ENCODE measurements at places on chromosomes 3 and 15.
A peak's percentile ranks its signal among the peaks of the same experiment; 100 is the strongest.

GRCh38 chr15:58627701-58628100 lies 121.8 kb downstream of the ADAM10 start:
- DNase-seq, result no peak

DNA sequence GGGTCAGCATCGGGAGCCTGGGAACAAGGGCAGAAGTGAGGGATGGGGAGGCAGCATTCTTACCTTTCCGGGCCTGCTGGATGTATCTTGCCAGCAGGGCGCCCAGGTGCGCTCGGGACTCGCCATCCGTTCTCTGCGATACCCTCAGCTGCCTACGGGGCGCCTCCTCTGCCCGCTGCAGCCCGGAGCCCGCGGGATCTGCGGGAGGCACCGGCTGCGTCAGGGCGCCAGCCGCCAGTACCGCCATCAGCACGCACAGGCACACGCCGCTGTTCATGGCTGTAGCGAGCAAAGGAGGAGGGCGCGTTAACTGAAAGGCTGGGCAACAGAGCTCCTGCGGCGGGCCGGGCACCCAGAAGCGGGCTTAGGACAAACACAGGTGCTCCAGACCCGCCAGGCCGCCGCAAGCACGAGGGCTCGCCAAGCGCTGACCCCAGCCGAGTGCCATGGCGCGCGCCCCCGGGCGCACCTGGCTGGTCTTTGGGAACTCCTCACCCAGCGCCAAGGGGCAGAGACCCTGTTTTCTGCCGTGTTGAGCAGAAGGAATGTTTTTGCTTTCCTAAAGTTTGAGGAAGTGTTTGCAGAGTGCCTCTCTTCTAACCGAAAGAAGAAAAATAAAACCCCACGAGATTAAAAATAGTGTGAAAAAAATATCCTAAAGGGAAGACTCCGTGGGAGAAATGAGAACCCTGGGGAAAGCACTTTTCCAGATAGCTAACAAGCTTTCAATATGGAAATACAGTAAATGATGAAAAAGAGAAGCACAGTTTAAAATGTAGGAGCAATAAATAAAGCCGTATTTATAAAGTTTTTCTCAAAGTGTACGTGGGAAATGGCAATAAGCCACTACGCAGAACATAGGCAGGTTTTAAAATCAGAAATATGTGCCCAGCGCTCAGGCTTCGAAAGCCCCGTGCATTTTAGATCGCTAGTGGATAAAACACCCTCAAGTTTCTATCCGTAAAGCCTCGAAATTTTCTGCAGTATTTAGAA lies 2.3 kb downstream of the CCK start:
- no peak for DNase-seq

DNA sequence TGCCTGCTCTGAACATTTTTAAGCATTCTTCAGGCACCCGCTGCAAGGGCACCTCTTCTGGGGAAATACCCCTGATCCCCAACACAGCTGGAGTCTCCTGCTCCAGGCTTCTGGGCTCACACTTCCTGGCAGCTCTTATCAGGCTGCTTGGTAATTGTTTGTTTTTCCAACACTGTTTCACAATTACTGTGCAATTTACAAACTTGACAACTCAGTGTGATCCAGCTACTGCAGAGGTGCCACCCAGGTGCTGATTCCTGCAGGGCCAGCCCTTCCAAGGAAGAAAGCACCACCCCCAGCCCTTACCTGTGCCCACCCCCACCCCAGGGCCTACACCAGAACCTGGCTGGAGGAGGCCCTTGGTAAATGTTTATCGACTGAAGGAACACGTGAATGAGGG lies 66.5 kb downstream of the MAGEF1 start:
- no peak for DNase-seq

GRCh38 chr3:45753095-45753494 lies 43.2 kb downstream of the SLC6A20 start:
- no peak for DNase-seq

GRCh38 chr15:35439291-35439690 lies 106.7 kb downstream of the DPH6 start:
- peak; percentile 96 for DNase-seq

DNA sequence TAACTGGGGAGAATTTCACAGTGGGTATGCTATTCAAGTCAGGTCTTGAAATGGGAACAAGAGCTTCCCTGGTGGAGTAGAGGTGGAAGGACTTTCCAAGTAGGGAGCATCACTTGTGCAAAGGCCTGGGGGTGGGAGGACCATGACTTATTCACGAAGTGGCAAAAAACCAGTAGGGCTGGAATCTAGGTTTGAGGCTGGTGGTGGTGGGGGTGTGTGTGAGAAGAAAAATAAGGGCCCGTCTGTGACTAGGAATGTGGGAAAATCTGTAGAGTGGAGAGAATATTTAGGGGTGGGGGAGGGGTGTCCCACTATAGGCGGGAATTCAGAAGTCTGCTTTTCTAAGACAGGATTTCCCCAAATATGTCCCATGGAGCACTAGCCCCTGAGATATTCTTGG lies 271.9 kb upstream of the TBL1XR1 start:
- DNase-seq, result peak; percentile 16

Measured in EH (cell line).